Cardiac septum (tissue), 1 donor: ENCODE measurements at places on chromosomes 2 and 18. TPM values are rescaled to one million over a fixed set of nuclear protein-coding genes. Genes with fewer than 3 reads are reported as not detected.

DNA sequence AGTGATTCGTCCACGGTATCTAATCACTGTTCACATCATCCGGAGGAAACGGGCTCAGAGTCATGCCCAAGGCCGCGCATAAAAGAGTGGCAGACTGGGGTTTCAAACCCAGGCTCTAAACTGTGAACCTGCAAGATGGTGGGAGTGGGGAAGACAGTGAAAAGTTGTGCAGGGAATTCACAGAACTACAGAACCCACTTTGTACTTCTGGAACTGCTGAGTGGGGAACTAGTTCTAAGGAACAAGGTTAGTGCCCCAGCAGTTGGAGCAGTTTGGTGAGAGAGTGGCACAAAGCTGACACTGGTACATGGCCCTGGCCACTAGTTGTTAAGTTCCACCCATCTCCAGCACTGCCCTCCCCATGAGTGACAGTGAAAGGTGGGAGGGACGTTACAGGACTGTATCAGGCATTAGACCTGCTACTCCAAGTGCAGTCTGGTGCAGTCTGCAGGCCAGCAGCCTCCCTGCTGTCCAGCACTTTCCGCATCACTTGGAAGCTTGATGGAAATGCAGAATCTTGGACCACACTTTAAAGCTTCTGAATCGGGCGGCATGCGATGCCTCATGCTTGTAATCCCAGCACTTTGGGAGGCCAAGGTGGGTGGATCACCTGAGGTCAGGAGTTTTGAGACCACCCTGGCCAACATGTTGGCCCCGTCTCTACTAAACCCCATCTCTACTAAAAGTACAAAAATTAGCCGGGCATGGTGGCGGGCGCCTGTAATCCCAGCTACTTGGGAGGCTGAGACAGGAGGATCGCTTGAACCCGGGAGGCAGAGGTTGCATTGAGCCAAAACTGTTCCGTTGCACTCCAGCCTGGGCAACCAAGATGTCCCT is 47.3 kb downstream of the C2orf42 start:
- DNase-seq, result peak; percentile 76

- DNase-seq, result no peak
Measured at GRCh38 chr2:10948188-10948564, 36.4 kb downstream of the KCNF1 start.

GRCh38 chr2:154698721-154699574 is 453 bp downstream of the KCNJ3 start:
- DNase-seq, result no peak

DNA sequence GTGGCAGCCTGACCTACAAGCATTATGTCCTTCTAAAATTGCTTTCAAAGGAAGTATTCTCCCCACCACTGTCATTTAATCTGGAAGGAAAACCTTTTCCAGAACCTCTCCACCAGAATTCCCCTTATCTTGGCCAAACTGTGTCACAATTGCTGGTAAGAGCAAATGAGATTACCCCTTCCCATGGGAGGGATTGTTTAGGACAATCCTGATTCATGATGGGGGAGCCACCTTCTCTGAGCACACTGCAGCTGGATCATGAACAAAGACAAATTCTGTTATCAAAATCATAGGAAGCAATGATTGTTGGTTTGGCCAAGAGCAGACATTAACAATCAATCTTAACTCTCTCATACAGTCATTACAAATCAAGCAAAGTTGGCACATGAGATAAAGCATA is 18.1 kb upstream of the ATOH8 start:
- no peak for DNase-seq

The SIX2 gene
- total RNA-seq, result 0.89 TPM

The RAB27B gene
- 0.08 TPM for total RNA-seq

The SLC4A5 gene
- 3.6 TPM for total RNA-seq
